WERI-Rb-1 (cell line): ENCODE measurements at places on chromosomes 4 and X.
A peak's percentile ranks its signal among the peaks of the same experiment; 100 is the strongest.

- DNase-seq: no peak
These were observed at the start of gene F9 for GRCh38 chrX:139530550-139530949. TSS of gene F9 (plus strand) at chrX:139530739. CDS start at chrX:139530765, 26 bp downstream.

- DNase-seq: no peak
These were observed 22.0 kb downstream of the NBDY start for GRCh38 chrX:56751071-56751470.

DNA sequence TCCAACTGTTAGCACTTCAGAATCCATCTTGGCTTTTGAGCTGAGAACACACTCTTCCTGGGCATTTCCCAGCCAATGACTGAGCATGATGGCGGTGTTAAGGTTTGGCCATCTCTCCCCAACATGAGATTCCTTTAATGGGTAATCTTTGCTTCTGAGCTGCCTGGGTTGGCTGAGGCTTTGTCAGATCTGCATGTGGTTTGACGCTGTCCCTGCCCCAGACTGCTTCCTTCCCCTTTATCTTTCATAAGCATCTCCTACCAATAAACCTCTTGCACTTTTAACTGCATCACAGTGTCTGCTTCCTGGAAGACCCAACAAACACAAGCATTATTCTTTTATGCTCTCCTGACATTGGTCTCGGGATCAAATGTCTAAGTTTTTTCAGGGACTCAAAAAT lies 31.5 kb upstream of the DIPK2B start:
- DNase-seq: no peak

DNA sequence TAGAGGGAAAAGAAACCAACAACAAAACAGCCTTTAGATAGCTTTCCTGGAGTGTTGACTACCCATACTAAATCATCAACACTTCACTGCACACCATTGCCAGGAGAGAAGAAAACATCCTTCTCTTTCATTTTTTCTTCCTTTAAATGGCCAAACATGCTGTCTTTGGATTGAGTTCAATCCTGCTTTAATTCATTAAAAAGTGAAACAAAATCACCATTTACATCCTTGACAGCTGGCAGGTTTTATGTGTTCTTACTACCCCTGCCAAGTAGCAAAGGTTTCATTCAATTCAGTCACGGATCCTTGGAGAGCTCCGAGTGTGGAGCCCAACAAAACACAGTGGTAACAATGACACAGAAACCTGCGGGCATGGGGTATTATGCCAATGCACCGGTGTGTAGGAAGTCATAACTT lies 568.3 kb downstream of the ANKRD50 start:
- no peak for DNase-seq

- peak; percentile 85 for DNase-seq
These were observed 147.7 kb downstream of the SH3KBP1 start for GRCh38 chrX:19739683-19740082.

DNA sequence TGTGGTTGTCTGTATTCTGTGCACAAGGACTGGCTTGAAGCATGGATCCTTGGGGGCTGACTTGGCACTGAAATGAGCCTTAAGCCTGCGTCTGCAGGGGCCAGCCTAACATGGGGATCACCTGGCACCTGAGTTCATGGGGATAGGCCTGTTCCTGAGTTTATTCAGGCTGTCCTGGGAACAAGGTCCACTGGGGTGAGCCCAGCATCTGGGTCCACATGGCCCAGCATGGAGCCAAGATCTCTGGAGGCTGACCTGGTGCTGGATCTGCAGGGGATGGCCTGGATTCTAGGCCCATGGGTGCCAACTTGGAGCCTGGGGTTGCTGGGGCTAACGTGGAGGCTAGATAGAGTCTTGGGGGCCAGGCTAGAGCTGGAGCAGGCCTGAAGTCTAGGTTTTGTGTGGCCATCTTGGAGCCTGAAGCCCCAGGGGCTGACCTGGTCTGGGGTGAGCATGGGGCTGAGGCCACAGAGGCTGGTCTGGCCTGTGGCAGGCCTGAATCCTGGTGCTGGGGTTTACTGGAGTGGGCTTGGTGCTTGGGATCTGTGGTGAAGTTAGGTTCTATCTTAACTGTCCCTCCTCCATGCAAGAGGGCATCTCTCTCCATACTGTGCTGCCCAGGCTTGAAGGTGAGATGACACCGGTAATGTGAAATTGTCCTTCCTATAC lies 652 bp upstream of the KLKB1 start:
- DNase-seq: no peak

GRCh38 chrX:28584025-28584424 lies 3.2 kb upstream of the IL1RAPL1 start:
- DNase-seq: no peak

DNA sequence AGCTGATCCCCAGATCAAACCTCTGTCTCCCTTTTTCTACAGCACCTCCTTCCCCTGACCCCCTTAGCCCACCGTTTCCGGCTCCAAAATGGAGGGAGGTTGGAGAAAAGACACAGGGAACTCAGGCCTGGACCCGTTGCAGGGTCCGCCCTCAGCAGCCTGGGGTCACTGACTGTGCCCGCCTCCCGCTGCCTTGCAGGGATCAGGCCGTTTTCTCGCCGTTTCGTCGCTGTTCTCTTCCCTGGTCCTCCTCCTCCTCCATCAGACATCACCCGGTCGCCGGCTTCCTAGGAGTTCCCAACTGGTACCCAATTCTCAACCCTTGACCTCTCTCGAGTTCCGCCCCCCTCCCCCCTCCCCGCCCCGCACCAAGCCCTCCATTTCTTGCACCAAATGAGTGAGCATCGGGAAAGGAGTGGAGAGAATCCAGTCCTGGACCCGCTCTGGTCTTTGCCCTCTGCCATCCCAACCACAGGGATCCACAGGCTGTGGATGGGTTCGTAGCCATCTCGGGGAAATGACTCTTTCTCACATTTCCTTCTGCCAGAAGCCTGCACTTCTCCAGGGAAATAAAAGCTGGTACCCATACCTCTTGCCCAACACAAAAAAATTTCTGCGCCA lies 493 bp downstream of the TCEAL5 start:
- DNase-seq: no peak

GRCh38 chr4:158750379-158750778 lies 18.4 kb upstream of the FNIP2 start:
- DNase-seq: no peak

DNA sequence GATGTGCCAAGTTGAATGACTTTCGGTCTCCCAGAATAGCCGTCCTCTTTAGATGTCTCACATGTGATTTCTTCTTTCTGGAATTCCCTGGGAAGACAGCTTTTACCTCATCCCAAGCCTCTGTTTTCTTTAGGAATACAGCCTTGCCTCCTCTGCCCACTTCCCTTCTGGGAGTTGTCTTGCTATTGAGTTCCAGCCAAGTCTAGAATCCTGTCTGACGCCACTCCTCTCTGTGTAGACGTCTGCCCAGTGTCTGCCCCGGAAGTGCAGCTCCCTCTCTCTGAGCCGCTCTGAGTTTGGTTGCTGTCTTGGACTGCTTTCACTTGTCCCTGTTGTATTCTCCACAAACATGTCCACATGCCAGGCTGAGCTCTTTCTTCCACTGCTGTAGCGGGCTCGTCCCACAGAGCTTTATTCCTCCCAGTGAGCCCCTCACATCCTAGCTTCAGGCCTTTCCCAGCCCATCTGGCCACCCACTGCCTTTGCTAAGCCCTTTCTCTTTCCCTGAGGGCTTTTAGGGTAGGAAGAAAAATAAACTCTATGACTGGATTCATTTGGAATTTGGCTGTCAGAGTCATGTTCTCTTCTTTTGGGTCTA lies 9.0 kb upstream of the IGFBP7 start:
- DNase-seq: no peak

DNA sequence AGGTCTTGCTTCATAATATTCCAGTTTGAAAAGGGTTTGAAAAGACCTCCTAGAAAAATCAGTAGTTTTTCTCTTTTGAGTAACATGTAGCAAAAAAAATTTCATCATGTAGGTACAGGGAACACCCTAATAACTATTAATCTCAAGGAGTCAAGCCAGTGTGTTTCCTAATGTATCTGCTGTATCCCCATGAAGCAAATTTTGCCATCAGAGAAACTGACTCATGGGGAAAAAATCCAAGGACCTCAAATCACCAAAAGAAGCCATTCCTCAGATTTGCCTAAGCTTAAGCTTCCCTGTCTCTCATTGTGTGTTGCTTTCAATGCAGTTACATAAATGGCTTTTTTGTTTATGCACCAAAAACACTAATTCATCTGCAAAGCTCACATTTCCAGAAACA lies 29.7 kb downstream of the F9 start:
- DNase-seq: no peak

DNA sequence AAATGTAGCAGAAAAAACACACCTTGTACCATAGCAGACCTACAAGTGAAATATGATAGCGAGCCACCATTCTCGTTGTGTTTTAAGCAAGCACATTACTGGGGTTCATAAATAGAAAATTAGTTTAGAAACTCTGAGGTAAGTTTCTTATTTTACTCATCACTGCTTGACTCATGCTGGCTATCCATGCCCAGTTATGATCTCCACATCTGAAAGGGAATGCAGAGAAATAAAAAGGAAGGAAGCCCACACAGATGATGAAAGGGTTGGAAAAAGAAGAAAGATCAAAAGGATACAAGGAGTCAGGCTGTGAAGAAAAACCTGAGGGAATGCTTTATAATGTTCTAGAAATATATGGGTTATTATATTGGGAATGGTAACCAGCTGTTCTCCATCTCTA lies 54.5 kb downstream of the CAMK2D start:
- no peak for DNase-seq

GRCh38 chr4:146840731-146841130 lies 104.9 kb downstream of the TTC29 start:
- no peak for DNase-seq

DNA sequence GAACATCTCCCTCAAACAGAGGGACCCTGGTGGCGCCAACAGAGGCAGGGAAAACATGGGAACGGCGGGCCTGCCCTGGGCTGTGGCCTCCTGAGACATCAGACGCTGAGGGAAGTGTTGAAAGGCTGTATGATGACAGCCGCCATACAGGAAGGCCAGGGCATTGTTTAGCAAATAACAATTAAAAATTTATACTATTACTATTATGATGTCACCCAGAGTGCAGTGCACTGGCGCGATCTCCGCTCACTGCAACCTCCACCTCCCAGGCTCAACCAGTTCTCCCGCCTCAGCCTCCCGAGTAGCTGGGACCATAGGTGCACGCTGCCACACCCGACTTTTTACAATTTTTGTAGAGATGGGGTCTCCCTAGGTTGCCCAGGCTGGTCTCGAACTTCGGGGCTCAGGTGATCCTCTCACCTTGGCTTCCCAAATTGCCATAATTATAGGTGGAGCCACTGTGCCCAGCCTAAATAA lies 54.6 kb downstream of the CPZ start:
- no peak for DNase-seq

GRCh38 chr4:31445526-31445925 lies 725.4 kb downstream of the PCDH7 start:
- DNase-seq: no peak

- no peak for DNase-seq
These were observed 248.7 kb downstream of the FMR1NB start for GRCh38 chrX:148229801-148230303.

DNA sequence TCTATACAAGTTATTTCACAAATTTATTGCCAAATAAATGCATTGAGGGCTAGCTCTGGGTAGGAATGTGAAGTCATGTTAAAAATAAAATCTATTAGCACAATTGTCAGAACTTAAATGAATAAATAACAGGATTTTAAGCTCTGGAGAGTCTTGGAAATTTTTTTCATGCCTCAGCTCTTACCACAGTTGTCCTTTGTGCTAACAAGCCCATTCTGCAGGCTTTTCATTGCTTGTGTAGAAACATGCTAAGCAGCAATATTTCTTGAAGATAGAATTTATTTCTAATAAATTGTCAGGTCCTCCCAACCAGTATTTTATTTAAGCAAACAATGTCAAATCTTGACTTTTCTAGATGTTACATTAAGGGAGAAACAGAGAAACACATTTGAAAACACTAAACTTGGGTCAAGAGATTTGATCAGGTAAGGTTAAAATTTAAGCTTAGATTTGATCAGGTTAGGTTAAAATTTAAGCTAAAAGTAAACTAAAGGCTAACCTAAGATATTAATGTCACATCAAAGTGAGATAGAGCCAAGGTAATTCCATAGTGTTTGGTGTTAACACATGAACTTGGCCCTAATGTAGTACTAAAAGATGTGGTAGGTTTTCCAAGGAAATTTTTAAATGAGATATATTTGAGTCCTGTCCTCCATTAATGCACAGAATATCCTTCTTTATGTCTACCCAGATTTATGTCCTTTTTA lies 179.1 kb upstream of the IL1RAPL1 start:
- no peak for DNase-seq

DNA sequence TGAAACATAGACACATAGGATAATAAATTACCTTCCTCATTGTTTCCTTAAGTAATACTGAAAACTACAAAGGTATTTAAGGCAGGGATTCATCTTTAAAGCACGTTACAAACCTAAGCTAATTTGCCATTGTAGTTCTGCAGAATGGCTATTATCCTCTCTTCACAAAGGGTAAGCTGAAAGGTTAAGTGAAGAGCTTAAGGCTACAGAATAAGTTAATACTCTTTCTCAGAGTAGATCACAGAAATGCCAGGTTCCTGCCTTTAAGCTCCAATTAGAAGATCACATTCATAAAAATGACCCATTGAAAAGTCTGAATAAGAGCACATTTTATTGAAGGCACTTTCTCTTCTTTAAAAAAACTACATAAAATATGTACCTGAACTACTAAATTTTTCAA lies 42.1 kb upstream of the PRDM5 start:
- no peak for DNase-seq

DNA sequence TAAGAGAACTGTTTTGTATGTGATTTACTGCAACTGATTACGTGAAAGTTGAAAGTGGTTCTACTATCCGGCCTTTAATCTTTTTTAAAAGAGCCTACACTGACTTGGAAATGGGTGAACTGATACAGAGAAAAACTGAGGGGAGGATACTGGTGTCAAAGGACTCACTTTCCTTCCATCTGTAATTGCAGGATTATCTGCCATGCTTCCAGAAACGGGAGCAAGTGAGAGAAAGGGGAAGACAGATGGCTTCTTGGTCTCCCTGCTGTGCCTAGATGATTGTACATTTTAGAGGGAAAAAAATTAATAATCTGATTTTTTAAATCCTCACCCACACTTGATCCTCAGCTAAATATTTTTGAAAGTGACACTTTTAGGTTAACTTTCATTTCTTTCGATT lies 88.3 kb upstream of the GRID2 start:
- DNase-seq: peak; percentile 44

DNA sequence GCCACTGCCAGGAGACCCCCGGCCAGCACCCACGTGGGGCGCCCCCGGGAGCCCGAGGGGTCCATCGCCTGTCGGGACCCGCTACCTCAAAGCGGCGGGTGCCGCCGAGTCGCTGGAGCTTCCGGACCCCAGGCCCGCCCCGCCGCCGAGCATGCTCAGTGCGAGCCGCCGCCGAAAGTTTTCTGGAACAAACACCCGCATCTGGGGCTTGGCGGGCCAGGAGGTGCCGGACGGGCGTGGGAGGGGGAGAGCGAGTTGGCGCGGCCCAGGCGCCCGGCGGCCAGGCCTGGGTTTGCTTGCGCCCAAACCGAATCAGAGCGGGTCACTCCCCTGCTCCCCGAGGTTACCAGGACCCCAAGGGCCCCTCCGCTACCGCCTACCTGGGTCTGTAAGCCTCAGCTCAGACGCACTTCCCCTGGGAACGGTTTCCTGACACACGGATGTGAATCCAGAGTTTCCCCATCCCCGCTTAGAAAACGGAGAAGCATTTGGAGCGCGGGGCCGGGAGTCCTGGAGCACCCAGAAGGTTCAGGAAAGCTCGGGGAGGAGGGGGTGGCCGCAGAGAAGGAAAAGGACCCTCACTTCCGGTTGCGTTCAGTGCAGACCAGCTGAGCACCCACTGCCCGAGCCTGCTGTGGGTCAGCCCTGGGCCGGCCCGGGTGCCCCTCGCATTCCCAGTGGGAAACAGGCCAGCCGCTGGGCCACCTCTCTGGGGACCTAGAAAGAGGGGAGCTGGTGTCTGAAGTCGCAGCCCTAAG lies at the start of gene EVC2:
EVC2 (minus strand) TSS at position 111 of the 758 bp plus-strand sequence; CDS start at position 65, 46 bp downstream.
- DNase-seq: no peak
